ENCODE measurements at places on chromosomes 12 and 14.

DNA sequence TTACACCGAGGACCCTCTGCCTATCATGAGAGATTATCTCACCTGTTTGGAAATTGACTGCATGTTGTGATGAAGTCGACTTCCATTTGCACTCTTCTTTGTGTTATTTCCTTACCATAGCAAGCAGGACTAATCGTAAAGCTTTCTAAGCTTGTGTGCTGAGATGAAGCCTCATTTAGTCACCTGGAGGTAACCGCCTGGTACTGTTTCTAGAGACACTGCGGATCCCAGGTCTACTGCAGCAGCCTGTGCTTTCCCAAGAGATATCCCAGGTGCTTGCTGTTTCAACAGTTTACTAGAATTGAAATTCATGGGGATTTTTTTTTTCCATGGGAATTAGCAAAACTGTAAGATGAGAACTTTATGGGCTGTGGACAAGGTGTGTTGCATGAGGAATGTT lies 131.8 kb downstream of the PTPRR start:
- DNase-seq, result no peak

- DNase-seq, result no peak
Measured at GRCh38 chr14:74018174-74018585, 908 bp downstream of the ENTPD5 start.

- DNase-seq, result no peak
Measured at GRCh38 chr12:58931518-58931917, 11.2 kb upstream of the LRIG3 start.

GRCh38 chr12:31491841-31492598 lies 98.9 kb downstream of the DENND5B start:
- peak; percentile 35 for DNase-seq

- DNase-seq, result peak; percentile 80
Measured at GRCh38 chr14:32077081-32078022, at the start of gene ARHGAP5. Gene ARHGAP5, plus strand, starts transcription at chr14:32077304. Its CDS starts 13,366 bp downstream, at chr14:32090670.

GRCh38 chr12:111245701-111246476 lies 123.0 kb downstream of the PHETA1 start:
- DNase-seq, result no peak

GRCh38 chr14:56810836-56811592 lies 735 bp upstream of the OTX2 start:
- DNase-seq, result no peak

DNA sequence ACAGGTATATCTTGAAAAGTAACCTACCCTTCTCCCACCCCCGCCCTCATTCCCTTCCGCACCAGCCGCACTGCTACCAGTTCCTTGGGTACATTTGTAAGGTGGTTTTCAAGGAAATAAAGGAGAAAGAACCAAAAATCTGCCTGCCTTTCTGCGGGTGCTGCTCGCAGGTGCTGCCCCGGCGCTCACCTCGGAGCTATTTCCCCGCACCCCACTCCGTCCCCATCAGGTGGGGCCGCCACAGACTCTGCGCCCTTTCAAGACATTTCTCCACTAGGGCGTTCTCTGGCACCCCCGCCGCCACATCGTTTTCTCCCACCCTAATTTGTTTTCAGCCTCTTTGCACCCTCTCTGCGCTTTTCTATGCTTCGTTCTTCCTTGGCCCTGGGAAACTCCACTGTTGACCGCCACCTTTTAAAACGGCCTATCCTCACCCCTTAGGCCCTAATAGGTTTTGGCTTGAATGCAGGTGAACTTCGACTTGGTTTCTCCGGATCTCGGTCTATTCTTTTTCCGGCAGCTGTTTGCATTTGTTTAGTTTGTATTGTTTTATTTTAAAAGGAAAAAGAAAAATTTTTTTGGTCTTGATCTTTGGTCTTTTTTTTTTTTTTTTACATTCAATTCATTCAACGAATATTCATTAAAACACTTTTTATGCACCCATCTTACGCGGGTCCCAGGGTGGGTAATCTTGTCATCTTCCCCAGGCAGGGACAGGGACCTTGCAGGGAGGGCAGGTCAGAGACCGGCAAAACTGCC lies 3.0 kb downstream of the VSX2 start:
- DNase-seq, result no peak

GRCh38 chr12:64824500-64825142 lies at the start of gene TBC1D30:
Gene TBC1D30, plus strand, starts transcription at chr12:64824647. Its CDS starts 233 bp downstream, at chr12:64824880.
- DNase-seq, result peak; percentile 93

- DNase-seq, result no peak
Measured at GRCh38 chr12:123071099-123071800, 79.6 kb downstream of the PITPNM2 start.
